ENCODE measurements at places on chromosomes 5 and 9.
A peak's percentile ranks its signal among the peaks of the same experiment; 100 is the strongest.

DNA sequence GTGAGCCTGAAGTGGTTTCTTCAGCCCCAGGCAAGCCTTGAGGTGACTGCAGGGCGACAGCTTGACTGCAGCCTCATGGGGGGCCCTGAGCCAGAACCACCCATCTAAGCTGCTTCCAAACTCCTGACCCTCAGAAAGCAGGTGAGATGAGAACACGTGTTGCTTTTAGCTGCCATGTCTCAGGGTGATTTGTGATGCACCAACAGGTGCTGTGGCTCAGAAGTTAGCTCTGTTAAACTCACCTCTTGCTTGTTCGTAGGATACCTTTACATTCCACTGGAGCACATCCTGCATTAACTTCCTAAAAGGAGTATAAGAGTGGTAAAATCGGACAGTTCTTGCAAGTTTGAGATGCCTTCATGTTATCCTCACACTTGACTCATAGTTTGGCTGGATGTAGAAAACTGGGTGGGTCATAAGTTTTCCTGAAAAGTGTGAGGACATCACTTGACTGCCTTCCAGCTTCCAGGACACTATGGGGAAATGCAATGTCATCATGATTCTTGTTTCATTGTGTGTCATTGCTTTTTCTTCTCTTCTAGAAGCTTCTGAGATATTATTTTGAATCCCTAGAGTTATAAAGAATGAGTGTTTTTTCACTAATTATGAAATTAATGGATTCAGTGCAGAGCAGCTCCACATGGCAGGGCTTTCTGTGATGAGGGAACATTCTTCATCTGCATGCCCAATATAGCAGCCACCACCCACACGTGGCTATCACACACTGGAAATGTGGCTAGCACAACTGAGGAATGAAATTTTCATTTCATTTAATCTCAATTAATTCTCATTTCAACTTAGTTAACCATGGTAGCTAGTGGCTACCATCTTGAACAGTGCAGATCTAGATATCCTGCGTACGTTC lies 92.3 kb downstream of the HSD17B3 start:
- DNase-seq, result no peak

DNA sequence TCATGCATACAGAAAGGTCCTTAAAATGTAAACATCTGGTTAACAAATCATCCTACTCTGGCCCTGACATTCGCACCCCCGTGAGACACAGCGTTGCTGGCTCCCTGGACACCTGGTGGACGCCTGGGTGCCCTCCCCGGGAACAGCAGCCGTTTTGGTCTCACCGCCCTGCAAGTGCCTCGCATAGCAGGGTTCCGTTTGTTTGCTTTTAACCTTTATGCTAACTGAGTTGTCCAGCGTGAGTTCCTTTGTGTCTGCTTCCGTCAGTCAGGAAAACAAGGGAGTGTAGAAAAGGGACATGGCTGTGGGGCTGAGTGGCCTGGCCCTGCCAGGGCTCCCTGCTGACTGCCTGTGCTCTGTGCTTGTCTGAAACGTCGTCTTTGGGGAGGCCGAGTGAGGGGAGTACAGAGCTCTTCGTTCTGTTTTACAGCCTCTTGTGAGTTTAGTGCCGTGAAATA lies 91.8 kb upstream of the CACNA1B start:
- no peak for DNase-seq

GRCh38 chr5:158486566-158486965 lies 613.1 kb downstream of the EBF1 start:
- no peak for DNase-seq

GRCh38 chr5:17359451-17360011 lies 138.5 kb upstream of the TAF11L2 start:
- no peak for DNase-seq

- no peak for DNase-seq
Observed at GRCh38 chr5:39475881-39476842, 51.4 kb upstream of the DAB2 start.

- no peak for DNase-seq
Observed at GRCh38 chr9:130763331-130764171, 70.0 kb downstream of the EXOSC2 start.

DNA sequence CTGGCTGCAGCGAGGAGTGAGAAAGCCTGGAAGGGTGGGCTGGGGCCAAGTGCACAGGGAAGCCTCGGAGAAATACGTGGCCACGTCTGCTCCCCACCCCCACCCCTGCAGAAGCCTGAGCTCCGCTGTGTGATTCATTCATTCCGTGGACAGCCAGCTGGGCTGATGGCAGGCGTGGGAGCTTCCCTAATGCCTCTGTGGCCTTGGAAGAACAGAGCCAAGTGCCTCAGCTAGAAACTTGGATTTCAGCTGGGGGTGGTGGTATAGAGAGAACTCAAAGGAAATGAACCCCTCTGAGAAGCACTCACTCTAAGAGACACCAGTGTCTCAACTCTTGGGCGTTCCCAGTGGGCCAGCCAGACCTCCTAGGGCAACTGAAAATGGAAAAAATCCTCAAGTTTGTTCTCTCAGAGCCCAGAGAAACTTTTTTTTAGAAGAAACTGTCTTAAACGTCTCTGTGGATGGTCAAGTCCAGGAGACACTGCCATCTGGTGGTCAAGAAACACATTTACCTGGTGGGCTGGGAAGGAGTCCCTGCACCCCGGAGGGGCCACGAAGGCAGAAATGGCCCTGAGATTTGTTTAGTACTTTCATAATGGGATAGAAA lies 18.0 kb downstream of the ATOX1 start:
- DNase-seq, result peak; percentile 70

GRCh38 chr9:92312887-92313623 lies 12.1 kb downstream of the NOL8 start:
- no peak for DNase-seq

- no peak for DNase-seq
Observed at GRCh38 chr9:101375546-101375945, 9.3 kb downstream of the BAAT start.

- DNase-seq, result no peak
Observed at GRCh38 chr5:73395256-73395655, 53.3 kb downstream of the FOXD1 start.

- no peak for DNase-seq
Observed at GRCh38 chr5:16812911-16813310, 123.2 kb downstream of the MYO10 start.

- DNase-seq, result no peak
Observed at GRCh38 chr9:126531035-126531571, 82.6 kb upstream of the LMX1B start.

GRCh38 chr5:1007681-1008450 lies 736 bp upstream of the NKD2 start:
- no peak for DNase-seq

GRCh38 chr9:1298046-1298445 lies 247.9 kb downstream of the DMRT2 start:
- no peak for DNase-seq

DNA sequence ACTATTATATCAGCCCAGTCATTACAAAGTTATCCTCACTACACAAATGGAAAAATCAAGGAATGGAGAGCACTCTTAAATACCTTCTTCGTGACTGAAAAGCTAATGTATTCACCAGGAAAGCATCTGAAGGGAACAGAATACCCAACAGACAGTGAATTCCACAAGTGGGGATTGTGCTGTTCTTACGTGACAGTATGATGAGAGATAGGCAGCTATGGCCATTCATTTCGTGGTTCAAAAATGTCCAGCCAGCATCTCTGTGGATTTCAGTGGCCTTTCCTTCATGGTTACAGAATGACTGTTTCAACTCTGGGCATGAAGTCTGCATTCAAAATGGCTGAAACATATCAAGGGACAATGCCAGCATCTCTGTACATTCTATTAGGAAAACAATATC lies 323.8 kb downstream of the PRELID2 start:
- no peak for DNase-seq

GRCh38 chr5:56356121-56356835 lies 123.1 kb upstream of the ANKRD55 start:
- DNase-seq, result no peak

DNA sequence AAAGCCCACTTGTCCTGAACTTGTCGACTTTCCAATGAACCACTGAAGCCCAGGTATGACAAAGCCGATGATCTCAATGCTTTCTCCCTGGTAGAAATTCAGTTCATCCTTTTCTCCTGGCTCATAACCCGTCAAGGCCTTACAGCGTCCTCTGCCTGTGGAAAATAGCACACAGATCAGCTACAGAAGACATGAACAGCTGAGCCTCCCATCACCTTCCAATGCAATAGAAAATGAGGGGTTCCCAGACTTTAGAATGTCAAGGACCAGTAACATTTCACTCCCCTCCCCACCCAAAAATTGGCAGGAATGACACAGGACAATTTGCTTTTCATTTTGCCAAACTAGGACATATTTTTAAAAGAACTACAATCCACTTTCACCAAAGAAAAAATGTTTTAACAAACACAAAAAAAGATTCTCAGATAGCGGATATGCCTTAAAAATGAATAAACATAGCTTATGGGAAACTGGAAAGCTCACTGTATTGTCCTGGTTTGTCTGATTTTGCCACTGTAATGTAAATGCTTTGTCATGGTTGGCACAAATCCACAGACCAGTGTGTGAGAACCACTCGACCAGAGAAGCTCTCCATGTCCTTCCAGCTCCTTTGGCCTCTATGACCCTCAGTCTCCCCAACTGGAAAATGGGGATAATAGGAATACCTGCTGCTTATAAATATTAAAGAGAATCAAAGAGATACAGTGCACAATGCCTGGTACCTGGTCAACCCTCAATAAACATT lies 24.4 kb downstream of the SH3TC2 start:
- DNase-seq, result no peak

DNA sequence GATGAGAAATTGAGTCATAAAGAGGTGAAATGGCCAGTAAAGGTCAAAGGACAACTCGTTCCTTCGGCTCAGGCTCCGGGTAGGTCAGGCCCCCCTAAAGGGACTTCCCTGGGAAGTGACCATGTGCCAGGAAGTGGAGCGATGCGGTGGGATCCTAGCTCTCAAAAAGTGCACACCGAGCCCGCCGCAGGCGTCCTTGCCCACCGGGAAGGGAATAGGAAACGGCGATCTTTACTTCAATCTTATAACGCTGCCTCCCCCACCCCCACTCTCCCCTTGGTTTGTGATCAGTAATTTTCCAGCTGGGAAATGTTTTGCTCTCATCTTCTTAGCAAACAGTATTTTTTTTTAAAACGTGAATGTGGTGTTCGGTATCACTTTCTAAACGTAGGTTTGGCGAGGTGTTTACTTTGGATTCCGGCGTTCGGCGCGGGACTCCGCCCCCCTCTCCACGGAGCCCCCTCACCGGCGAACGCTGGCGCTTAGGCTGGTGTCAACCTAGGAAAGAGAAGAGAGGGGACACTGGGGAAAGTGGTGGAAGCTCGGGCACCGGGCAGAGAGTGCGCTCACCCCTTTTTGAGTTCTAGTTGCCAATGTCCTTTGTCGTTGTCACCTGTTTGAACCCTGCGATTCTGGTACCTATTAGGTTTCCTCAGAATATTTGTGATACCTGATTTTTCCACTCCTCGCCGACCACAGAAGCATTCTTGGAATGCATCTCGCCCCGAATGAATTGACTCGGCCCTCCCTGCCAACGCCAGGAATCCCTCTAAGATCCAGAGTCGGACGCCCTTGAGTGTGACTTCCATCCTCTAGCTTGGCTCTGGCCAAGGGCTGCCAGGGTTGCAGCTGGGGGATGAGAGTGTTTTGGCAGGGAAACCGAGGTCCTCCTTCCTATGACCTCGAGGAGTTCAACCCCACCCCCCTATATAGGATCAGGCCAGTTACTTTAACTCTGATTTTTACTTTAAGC lies 1.8 kb upstream of the KLF4 start:
- DNase-seq, result no peak

GRCh38 chr9:120742951-120743416 lies 28.7 kb upstream of the MEGF9 start:
- DNase-seq, result no peak

All from hippocampal formation (tissue), 2 donors.